Spinal cord (tissue), 10 donors: ENCODE measurements at places on chromosomes 4 and X.

GRCh38 chr4:20603671-20604313 lies 96.5 kb upstream of the PACRGL start:
- DNase-seq, result no peak

DNA sequence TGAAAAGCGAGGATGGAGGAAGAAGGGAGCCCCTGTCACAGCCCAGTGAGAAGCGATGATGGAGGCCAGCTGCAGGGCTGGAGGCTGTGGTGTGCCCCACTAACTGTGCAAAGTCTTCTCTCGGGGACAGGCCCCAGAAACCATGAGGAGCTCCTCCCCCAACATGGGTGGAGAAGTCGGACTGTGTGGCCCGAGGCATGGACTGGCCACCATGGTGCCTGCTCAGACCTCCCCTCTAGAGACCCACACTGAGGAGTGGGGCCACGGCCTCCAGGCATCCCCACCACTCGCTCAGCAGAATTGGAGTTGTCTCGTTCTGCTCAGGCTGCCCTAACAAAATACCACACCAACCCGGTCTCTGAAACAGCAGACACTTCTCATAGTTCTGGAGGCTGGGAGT lies 12.2 kb upstream of the PDE6B start:
- DNase-seq, result no peak

DNA sequence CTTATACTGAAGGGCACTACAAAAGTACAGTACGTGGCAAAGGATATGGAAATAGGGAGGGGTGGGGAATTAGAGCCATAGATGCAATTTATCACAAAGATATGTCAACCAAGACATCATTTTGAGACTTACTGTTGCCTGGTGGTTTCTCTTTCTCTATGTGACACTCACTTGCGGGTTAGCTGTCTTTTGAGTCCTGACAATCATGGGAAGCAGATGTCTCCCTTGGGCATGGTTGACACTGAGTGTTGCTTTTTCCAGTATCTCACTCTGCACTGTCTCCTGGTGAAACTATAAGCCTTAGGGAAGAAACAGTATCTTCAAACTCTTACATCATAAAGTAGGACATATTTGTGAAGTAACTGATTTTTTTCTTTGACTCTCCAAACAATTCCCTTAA lies 383.5 kb upstream of the LCORL start:
- no peak for DNase-seq

DNA sequence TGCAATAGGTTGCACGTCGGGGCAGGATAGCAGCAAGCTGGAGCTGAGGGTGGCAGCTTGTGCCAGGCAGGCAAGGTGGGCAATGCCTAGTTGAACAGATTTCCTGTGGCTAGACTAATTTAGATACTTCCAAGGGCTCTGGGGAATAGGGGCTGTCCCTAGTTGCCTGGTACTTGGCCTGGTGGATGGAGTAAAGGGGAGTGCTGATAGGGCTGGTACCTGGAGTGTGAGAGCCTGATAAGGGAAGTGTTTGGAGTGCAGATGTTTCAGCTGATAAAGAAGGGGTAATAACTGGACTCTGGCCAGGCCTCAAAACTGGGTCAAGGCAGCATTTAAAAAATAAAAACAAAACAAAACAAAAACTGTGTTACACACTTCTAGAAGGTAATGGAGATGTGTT lies 665.5 kb downstream of the CCSER1 start:
- DNase-seq, result no peak

DNA sequence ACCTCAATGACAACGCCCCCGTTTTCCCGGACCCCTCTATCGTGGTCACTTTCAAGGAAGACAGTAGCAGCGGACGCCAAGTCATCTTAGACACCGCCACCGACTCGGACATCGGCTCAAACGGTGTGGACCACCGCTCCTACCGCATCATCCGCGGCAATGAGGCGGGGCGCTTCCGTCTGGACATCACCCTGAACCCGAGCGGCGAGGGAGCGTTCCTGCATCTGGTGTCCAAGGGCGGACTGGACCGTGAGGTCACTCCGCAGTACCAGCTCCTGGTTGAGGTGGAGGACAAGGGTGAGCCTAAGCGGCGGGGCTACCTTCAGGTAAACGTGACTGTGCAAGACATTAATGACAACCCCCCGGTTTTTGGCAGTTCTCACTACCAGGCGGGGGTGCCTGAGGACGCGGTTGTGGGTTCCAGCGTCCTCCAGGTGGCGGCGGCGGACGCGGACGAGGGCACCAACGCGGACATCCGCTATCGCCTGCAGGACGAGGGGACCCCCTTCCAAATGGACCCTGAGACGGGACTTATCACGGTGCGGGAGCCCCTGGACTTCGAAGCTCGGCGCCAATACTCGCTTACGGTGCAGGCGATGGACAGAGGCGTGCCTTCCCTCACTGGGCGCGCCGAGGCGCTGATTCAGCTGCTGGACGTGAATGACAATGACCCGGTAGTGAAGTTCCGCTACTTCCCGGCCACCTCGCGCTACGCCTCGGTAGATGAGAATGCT lies 2.2 kb downstream of the FAT4 start:
- no peak for DNase-seq

DNA sequence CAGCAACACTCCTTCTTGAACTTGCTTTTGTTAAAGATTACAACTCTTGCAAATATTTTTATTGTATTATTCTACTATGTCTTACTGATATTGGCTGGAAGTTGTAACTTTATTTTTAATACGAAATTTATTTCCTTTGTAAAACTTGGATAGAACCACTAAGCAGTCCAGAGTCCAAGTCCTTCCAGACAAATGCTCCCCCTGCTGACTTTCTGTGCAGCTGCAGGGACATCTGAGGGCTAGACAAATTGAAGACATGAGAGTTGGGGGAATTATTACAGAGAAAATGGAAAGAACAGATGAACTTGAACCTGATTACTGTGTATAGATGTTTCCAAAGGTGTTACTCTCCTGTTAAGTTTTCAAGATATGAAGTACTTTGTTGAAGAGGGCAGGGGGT lies 238.8 kb downstream of the GRIA3 start:
- DNase-seq, result no peak

GRCh38 chr4:137967480-137968190 lies 274.5 kb downstream of the SLC7A11 start:
- no peak for DNase-seq

DNA sequence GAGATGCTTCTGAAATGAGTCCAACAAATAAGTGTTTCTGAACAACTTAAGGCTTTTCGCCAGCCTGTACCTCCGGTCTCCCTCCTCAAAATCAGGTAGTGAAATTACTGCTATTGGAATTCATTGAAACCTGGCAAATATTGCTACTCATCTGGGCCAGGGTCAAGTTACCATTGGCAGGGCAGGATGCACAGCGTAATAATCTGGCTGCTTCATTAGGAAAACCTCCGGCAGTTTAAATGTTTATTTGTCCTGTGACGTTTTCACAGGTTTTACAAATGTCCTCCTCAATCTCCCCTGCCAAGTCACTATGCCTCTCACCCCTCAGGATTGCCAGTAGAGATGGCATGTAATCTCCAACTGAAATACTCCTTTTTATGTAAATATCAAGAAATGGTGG lies 92.6 kb upstream of the KDR start:
- no peak for DNase-seq

DNA sequence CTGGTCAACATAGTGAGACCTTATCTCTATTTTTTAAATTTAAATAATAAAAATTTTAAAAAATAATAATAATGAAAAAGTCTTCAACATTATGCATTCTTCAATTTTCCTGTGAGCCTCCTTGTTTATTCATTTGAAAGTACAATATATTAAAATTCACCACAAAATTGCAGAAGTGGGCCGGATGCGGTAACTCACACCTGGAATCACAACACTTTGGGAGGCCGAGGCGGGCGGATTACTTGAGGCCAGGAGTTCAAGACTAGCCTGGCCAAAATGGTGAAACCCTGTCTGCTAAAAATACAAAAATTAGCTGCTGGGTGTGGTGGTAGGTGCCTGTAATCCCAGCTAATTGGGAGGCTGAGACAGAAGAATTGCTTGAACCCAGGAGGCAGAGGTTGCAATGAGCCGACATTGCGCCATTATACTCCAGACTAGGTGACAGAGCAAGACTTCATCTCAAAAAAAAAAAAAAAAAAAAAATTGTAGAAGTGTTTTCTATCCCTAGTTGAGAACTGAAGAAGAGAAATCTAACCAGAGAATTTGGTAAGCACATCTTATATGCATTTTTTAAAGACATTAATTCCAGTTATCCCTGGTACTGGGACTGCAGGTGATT lies 56.9 kb downstream of the RBM47 start:
- no peak for DNase-seq

DNA sequence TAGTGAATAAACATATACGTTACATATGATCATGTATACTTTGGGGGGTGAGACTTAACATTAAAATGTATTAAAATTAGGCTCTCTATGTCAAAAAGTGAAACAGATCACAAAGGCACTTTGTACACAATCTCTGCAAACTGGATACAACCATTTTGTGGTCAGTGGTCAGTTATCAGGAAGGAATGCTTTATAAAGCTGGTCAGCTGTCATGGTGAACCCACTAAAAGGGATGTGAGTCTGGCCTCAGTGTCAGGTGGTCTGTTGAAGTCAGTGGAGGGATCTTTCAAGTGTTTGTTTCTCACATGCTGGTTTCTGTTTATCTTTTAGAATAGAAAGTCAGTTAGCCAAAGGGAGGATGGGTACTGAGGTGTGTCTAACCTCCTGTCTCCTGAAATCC lies 875.5 kb upstream of the INTU start:
- no peak for DNase-seq

DNA sequence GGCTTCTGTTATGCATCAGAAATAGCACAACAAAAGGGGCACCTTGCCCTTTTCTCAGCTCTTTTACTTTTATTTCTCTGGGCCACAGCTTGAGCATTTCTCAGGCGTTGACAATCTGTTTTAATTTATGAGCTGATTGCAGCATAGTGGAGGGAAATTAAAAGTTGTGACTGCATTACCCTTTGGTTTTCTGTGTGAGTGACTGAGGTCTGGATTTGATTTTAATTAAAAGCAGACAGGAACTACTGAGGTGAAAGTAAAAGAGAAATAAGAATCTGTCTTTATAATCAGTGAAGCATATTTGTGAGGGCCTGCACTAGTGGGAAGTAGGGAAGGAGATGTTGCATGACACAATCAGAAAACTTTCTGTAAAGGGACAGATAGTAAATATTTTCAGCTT lies 43.4 kb upstream of the GEMIN8 start:
- no peak for DNase-seq

DNA sequence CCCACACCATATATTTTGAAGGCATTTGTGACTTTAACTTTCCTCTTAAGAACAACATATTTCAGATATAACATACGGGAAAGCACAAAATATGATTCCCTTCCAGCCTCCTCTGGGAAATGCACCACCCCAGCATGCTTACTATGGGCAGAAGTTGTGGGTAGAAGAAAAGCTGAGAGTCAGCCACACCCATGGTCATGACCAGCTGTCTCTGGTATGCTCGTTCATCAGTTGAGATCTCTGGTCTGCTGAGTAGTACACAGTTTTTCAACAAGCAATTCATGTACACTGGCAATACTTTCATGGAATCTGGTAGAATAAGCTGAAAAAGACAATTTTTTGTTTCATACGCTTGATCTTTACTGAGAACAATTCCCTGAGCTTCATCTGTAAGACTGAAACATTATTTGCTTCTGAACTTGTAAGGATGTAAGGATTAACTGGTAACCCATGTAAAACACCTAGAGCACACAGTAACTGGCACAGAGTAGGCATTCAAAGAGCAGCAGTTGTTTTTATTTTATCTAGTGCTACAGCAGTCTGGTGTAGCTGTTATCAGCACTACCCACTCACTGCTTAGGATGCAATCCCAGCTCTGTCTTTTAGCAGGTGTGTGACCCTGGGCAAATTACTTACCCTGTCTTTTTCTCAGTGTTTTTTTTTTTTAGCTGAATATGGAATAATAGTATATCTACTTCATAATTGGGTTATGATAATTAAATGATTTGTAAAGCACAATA lies 47.6 kb downstream of the METTL14 start:
- DNase-seq, result no peak

- DNase-seq, result no peak
Observed at GRCh38 chrX:118221270-118221669, 104.7 kb upstream of the KLHL13 start.

GRCh38 chr4:40648131-40648530 lies 18.5 kb upstream of the RBM47 start:
- DNase-seq, result no peak

- DNase-seq, result peak; percentile 14
Observed at GRCh38 chrX:151419782-151420181, 22.8 kb downstream of the VMA21 start.

DNA sequence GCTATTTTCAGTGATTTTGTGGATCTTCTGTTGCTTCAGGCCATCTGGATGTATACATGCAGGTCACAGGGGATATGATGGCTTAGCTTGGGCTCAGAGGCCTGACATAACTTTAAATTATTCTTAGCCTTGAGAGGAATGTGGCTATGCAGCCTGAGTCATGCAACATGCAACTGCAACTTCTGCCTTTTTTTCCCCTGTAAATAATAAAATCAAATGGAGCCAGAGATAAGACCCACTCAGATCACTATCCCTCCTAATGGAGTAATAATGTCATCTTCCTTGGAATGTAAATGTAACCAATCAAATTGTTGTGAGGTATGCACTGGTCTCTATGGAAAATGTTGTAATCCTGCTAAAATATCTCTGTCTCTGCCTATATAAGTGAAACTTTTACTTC lies 54.9 kb downstream of the MAGEB17 start:
- no peak for DNase-seq

DNA sequence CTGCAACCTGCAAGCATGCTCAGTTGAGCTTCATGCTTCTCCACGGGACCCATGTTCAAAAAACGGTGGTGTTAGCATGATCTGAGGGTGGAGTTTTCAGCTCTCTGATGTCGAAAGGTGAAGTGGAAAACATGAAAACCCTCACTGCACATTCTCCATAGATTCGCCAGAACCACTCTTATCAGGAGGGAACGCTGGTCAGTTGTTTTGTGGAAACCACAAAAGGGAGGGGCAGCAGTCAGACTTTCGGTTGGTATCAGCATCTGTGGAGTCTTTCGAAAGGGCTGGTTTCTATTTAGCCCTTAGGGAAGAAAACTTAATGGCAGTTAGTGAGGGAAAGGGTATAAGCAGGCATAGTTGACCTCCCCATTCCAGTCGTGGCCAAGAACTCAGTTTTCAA lies 12.6 kb downstream of the PPA2 start:
- no peak for DNase-seq
